ENCODE measurements at places on chromosomes 12 and 14.

- DNase-seq: no peak
Measured at GRCh38 chr12:71142016-71142415, 15.8 kb downstream of the TSPAN8 start.

DNA sequence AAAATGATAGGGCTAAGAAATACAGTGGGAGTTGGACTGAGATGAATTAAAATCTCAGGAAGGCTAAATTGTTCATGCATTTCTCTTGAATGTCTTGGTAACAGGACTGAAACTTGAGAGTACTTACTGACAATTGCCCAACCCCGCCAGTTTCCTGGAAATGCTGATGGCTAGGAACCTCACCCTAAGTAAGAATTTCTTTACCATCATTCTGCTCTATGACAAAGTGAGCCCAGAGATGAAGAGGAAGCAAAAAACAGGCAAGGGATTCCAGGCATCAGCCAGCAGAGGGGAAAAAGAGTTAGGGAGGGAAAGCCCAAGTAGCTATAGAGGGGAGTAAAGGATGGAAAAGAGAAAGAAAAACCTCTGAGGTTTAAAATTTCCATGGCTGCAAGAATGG is 397.7 kb downstream of the MDGA2 start:
- no peak for DNase-seq

DNA sequence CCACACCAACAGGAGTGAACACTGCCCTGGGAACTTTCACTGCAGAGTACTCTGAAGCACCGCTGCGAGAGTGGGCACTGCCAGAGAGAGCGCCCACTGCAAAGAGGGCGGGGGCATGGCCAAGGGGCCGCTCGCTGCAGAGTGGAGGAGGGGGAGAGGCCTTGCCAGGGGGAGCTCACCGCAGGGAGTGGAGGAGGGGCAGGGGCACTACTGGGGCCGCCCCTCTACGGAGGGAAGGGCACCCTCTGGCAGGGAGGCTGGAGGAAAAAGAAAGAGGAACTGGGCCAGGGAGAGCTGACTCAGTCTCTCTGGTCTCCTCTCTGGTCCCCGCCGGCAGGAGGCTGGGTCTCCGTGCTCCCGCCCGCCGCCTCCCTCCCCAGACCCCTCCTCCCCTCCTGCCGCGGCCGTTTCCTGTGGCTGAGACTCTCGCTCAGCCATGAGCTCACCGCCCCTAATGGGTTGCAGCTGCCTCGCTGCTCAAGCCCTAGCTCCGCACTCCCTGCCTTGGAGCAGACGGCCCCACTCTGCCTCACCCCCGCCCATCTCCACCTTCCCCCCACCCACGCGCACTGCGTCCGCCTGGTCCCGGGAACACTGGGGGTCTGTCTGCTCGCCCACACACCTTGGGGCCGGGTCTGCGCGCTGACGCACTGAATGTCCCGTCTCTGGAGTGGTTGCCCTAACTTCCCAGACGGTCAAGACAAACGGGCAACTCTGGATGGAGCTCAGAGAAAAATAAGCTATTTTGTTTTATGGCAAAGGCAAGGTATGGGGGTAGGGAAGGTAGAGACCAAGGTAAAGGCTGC is 1.3 kb downstream of the ARHGEF40 start:
- peak; percentile 73 for DNase-seq

DNA sequence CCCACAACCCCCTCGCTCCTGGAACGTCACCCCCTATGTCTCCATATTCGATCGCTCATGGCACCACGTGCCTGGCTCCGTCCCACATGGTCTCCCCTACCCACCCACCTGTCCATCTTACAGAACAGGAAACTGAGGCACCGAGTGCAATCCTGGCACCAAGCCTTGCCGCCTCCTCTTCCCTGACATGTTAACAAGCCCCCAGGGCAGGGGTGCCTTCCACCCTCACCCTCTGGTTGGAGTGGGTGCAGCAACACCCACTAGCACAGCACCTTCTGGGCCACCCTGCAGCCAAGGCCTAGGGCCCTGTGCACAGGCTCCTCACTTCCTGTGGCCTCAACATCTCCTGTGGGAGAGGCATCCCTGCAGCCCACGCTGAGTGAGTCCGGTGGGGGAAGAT is 110.3 kb downstream of the RFLNA start:
- no peak for DNase-seq

DNA sequence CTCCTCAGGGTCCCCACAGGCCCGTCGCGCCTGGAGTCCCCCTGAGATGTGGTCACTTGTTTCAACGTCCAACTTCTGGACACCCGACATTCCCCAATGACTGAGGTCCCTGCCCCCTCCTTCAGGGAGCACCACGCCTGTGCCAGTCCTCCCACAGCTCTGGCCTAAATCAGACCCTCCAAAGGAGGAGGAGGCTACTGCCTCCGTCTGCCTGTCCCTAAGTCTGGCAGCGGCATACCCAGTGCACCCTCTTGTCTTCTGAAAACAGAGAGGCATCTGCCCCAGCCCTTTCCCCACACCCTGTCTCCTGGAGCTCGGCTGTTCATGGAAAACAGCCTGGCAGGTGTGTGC is 46.2 kb downstream of the TESC start:
- DNase-seq: no peak

DNA sequence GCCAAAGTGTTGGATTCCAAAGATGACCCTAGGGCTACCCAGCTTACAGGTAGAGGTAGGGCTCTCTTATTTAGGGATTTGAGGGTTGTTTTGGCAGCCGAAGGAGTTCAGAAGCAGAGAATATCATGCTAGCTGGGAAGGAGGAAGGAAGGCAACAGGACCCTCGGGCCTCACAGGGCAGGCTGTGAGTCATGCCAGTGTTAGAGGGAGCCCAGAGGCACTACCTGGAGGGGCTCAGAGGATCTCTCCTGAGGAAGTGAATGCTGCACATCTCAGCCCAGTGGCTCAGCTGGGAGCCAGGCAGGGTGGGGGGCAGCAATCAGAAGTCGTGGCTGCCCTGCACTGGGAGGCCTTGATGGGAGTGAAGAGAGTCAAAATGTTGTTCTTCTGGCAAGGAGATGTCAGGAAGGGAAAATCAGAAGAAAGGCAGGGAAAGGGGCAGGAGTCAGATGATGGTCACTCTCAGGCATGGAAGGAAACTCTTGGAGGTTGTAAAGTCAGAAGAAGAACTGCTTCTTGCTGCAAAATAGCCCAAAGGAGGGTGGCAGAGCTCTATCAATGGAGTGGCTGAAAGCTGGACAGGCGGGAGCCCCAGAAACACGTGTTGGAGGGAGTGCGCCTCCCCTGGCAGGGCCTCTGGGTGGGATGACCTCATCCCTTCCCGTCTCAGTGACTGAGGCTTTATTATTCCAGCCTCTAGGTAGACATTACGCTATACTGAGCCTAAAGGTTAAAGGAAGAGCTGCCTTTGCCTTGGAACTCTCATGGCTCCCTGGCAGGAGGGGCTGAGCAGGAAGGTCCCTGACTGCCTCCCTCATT is 141.3 kb downstream of the SMOC1 start:
- no peak for DNase-seq

DNA sequence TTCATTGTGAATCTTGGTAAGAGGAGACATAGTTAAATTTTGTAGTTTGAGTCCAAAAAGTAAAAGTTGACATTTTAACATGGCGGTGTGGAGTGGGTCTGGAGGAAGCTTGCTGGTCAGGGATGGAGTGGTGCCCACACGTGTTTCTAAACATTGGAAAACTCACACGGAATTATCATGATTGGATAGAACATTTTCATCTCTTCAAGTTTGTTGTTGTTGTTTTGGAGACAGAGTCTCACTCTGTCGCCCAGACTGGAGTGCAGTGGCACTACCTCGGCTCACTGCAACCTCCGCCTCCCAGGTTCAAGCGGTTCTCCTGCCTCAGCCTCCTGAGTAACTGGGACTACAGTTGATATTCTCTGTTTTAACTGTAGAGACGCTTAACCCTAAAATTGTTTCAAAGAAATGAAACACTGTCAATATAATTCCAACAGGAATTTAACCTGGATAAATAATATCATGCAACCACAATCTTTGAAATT is 502 bp upstream of the MBIP start:
- DNase-seq: no peak

DNA sequence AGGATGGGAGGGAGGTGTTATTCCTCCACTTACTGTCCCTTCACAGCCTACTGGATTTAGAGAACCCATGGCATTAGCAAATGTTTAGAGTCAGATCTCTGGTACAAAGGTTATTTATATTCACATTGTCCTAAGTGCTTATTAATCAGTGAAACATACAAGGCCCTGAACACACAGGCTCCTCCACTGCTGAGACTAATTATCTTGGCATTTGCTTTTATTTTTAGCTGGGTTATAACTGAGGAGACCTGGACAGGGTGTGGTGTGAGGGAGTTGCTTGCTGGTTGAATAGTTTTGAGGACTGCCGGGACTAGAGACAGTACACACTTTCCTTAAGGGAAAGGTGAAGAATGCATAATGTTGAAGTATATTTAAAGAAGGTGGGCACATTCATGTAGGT is 77.5 kb downstream of the FIGNL2 start:
- DNase-seq: no peak

DNA sequence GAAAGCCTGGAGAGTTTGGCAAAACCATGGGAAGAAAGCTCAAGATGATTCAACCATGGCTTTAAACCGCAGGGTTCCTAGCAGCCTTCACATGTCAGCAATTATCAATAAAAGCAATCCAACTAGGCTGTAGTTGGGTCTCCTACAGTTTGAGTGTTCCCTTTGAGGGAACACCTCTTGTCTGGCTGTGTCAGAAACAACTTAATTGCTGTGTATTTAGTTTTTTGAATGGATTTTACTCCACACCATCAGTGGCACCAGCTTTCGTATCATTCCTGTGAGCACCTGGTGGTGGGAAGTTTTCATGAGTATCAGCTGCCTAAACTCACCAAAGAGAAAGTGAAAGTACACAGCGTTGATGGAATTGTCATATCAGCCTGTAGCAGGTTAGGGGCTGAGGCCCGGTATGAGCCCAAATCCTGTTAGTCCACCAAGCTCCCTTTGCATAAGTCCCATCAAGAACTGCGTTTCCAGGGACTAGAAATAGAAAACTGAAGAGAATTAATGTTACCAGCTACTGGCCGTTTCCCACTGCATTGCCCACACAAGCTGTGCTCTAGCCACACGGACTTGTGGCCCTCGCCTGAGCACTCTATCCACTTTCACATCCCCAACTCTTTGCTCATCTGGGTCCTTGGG is 10.9 kb upstream of the IL26 start:
- DNase-seq: no peak

DNA sequence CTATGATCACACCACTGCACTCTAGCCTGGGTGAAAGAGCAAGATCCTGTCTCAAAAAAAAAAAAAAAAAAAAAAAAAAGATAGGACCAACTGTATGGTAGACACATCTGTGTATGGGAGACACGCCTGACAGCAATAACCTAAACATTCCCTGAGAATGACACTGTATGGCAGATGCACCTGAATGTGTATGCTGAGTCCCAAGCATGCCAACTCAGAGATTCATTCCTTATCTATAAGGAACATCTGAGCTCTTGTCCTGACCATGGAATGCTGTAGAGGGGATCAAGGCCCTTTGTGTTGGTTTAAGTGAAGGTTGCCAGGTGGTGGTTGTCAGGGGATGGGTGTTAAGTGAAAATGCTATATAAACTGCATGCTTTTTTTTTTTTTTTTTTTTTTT is 19.2 kb upstream of the LGALS3 start:
- DNase-seq: no peak

DNA sequence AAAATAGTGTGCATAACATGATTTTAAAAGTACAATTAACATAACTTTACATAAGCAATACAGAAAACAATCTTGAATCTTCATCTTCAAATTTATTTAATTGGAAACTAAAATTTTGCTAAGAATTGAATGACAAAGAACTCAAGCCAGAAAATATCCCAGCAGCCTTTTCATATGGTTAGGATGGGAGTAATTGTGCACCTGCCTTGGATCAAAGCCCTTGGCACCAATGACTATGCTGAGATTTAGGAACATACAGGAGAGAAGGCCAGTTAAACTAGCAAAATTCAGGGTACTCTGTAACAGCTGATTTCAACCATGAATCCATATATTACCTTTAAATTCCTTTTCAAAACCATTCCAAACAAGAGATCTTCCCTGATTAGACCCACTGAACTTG is 5.8 kb downstream of the KERA start:
- no peak for DNase-seq

DNA sequence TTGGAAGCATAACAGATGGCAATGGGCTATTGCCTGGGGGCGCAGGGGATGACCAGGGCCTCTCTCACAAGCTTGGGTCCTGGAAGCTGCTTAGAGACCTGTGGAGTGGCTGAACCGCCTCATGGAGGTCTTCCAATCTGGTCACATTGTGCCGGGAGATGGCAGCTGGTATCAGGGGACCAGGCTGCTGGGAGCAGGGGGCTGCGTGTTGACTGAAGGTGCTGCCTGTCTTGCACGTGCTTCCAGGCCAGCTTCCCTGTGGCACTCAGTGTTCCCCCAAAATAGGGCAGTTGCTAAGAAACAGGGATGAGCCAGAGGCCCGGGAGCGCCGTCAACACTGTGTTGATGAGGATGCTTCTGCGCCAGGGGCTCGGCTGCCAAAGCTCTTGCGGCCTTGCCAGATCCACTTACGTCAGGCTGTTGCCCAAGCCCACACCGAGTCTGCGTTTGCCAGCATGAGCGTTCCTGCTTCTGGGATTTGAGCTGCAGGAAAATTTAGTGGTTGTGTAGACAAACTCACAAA is 39.8 kb downstream of the ELK3 start:
- DNase-seq: no peak

- no peak for DNase-seq
Measured at GRCh38 chr12:58283553-58283952, 342.2 kb downstream of the ATP23 start.

- DNase-seq: peak; percentile 22
Measured at GRCh38 chr12:75488553-75488952, 8.0 kb downstream of the GLIPR1 start.

- DNase-seq: no peak
Measured at GRCh38 chr14:54985156-54985555, 41.7 kb downstream of the WDHD1 start.

DNA sequence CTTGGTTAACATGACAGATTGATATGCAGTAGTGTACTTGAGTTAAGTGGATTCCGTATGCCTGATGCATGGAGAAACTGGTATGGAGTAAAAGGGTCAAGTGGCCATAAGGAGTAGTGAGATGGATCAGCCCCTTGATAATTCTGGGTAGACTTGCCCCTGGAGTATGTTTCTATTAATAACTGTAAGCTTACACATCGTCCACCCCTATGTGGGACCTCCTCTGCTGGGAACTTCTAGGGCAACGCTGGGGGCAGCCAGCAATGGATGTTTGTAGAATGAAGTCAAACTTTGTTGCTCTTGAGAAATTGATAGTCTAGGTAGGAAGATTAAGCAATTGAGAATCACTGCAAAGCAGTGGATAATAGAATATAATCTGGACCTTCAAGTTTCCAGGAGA is 3.5 kb downstream of the C12orf75 start:
- no peak for DNase-seq

GRCh38 chr12:114209861-114210260 is 196.1 kb downstream of the TBX5 start:
- no peak for DNase-seq

All from HuH-7.5 (cell line).